ENCODE measurements at places on chromosomes 4 and X.

DNA sequence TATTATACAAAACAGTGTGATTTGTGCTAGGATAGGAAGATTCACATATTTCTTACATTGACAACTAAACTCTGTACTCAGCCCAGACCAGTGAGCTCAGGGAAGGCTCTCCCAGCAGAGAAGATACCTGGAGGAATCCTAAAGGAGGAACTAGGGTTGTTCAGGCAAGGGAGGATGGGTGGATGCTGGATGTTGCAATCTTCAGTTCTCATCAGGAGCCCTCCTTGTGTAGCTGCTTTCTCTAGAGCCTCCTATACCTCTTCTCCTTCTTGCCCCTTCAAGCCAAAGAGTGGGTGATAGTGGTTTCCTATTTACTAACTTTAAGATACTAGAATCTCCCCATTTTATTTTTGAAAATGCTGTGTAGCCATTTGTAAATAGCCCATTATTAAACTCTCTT lies 117.3 kb downstream of the NKX6-1 start:
- no peak for DNase-seq

- DNase-seq: peak; percentile 7
Observed at GRCh38 chrX:149286940-149287349, 218.2 kb downstream of the IDS start.

- no peak for DNase-seq
Observed at GRCh38 chr4:4225915-4226605, 669 bp downstream of the OTOP1 start.

DNA sequence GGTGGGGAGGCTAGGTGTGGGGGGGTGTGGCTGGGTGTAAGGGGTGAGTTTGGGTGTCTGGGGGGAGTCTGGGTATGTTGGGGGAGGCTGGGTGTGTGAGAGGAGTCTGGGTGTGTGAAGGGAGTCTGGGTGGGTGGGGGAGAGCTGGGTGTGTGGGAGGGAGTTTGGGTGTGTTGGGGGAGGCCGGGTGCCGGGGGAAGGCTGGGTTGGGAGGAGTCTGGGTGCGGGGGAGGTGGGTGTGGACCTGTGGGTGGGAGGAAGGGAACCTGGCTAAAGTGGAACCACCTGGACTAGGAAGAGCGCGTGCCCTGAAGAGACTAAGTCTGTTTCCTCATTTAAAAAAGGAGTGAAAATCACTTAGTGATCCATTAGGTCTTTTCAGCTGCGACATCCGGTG lies 18.3 kb downstream of the SPON2 start:
- DNase-seq: no peak

DNA sequence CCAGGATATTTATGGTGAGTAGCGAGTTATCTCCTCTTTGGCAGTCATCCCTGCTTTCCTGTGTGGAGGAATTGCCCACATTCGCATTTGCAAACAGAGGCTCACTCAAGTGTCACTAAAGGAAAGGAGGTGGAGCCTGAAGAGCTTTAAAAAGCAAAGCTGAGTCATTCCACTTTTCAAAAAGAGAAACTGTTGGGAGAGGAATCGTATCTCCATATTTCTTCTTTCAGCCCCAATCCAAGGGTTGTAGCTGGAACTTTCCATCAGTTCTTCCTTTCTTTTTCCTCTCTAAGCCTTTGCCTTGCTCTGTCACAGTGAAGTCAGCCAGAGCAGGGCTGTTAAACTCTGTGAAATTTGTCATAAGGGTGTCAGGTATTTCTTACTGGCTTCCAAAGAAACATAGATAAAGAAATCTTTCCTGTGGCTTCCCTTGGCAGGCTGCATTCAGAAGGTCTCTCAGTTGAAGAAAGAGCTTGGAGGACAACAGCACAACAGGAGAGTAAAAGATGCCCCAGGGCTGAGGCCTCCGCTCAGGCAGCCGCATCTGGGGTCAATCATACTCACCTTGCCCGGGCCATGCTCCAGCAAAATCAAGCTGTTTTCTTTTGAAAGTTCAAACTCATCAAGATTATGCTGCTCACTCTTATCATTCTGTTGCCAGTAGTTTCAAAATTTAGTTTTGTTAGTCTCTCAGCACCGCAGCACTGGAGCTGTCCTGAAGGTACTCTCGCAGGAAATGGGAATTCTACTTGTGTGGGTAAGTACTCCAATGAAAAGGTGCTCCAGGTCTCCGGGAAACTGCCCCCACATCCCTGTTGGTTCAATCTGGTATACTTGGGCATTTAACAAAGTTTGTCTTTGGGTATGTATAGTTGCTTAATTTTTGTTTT lies at the start of gene EGF:
EGF (plus strand) TSS at position 178 of the 890 bp plus-strand sequence; CDS start at position 631, 453 bp downstream.
- DNase-seq: no peak

DNA sequence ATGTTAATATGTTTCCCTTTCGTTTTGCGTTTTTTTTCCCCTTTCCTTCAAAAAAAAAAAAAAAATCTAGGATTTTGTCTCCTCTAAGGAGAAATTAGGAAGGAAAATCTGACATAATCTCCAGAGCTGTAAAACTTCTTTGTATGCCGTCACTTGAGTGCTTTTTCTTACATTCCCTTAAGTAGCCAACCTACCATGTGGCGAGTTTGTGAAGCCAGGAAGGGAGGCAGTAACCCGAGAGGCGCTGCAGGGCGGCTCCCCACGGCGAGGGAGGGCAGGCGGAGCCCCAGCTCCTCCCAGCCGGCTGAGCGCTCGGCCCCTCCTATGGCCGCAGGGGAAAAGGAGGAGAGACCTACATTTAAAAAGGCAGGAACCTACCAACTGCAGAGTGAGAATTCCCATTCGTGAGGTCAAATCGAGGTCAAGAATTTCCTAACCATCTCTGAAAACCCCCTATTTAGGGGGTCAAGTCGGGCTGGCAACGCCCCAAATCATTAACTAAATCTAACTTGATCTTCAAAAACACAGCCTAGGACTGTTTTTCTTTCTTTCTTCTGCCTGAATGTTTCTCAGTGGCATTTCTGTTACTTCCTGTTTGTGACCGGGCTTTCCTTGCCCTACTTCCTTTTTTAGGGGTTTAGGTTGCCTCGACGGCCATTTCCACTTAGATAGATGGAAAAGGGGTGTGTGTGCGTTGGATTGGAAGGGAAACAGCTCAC lies 345.1 kb upstream of the KLF3 start:
- peak; percentile 67 for DNase-seq

GRCh38 chr4:146282657-146283056 lies 68.3 kb downstream of the REELD1 start:
- DNase-seq: no peak

- DNase-seq: no peak
Observed at GRCh38 chr4:2482693-2483092, 13.8 kb downstream of the RNF4 start.

DNA sequence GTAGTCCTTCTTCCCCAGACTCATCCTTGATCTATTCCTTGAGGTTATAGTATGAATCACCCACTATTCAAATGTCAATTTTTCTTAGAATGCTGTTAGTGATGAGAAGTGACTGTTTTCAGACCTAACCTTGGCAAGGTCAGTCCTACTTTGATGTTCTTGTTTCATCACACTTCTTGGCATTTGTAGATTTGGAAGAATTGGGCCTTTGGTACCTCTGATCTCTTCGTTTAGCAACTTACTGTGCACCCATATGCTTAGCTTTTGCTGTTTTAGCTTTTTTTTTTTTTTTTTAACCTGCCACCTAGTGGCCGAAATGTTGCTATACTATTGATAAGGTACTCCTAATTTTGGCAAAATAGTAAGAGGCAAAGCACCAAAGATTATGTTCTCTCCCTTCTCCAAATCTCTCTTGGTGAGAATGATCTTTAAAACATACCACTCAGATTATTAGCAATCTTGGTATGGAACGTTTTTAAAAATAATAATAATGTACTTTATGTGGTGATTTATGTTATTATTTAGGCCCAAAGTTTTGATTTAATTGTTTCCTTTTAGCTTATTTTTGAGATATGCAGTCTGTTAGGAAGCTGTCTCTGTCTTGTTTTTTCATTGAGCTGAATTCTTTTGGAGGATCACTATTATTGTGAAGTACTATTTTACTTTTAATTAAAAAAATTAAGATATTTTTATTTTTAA lies 16.6 kb downstream of the DCK start:
- DNase-seq: no peak

DNA sequence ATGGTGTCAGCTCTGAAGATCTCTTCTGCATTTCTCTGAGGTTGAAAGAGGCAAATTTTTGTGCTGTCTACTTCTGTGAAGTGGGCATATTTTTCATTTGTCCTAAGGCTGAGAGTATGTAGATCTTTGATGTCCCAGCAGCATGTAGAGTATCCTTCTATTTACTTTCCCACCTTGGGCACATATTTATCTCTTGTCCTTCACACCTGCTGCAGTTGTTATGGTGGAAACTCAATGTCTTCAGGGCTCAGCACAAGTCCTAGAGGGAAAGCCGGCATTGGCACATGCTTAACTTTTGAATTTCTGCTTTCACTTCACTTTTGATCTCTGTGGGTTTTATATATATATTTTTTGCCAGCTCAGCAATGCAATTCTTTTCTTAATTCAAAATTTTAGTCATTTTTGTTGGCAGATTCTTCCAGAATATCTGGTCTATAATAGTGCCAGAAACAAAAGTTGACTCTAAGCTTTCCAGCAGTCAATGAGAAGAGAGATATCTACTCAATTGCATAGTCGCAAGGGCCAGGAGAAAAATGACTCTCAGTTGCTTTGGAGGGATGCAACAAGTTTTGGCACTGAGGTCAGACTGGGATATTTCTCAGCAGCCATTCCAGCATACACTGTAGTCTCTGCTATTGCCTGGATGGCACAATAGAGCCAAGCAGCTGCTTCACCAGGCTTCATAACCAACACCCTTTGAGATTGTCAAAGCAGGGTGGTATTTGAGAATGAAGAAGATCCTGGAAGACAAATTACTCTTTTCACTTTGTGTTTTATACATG lies 127.8 kb upstream of the FAT1 start:
- DNase-seq: no peak

Measured in activated CD4-positive, alpha-beta T cell treated with anti-CD3 and anti-CD28 coated beads for 4 hours (primary cell).